ENCODE measurements at places on chromosomes 13 and 19. TPM values are rescaled to one million over a fixed set of nuclear protein-coding genes. Genes with fewer than 3 reads are reported as not detected.

GNA15 gene
- total RNA-seq = 0.53 TPM

FAM83E gene
- total RNA-seq = not detected

KBTBD6 gene
- total RNA-seq = 5.8 TPM

SIN3B gene
- total RNA-seq = 45.9 TPM

CYP2F1 gene
- total RNA-seq = not detected

CLEC17A gene
- not detected for total RNA-seq

ZNF256 gene
- 3.3 TPM for total RNA-seq

GAPDHS gene
- total RNA-seq = not detected

OR1I1 gene
- total RNA-seq = not detected

DNA sequence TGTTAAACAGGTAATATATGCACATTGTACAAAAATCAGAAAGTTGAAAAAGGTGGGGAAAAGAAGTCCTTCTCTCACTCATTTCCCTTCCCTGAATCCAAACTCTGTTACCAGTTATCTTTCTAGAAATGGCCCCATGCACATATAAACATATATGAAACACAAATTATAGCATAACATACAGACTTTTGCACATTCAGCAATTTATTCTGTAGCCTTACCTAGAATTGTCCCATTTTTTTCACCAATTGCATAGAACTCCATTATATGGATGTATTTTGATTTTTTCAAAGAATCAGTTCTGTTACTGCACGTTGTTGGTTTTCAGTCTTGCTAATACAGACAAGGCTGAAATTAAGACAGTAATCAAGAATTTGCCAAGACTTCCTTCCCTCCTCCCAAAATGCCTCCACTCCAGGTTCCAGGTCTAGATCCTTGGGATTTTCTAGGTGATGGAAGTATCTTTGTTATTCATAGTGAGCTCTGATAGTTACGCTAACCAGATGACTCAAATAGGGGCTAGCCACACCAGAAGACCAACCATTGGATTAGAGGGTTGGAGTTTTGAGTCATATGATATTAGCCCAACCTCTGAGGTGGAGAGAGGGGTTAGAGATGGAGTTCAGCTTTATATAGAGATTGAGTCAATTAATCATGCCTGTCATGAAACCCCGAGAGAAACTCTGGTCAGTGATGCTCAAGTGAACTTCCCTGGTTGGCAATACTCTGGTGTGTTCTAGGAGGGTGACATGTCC lies 30.7 kb downstream of the GPR180 start:
- no peak for DNase-seq

GRCh38 chr13:70108356-70109105 lies at the start of gene KLHL1:
Gene KLHL1 (minus strand): TSS chr13:70108452. CDS start chr13:70107699, 753 bp downstream.
- no peak for DNase-seq

DNA sequence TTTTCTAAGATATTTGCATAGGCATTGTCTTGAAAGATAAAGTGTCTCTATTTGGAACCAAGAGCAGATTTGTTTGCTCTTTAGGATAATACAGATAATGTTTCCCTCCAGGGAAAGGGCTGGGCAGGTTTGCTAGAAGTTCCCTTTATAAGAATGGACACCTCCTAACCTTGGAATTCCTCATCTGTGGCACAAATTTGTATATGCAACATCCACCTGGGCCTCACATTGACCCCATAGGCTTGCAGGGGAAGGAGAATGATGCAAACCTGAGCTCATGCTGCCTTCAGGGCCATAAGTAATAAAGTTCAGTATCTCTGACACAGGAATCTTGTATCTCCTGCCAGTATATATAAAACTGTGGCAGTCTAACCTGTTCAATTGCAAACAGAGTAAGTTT lies 508.4 kb upstream of the MIR17HG start:
- DNase-seq = no peak

DNA sequence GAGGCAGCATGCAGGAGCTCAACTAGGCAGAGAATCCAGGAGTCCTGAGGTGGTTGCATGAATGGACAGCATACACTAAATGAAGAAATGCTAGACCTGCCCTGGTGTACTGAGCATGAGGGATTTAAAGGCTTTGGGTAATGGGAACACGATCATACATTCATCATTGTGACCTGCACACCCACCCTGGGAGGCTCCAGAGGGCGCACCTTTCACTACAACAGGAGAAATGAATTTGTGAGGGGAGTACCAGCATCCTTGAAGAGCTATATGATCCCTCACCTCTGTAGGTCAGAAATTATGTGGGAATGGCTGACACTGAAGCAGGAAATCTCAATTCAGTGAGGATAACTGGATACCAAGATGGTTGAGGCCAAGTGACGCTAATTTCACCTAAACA lies 8.9 kb downstream of the KLK2 start:
- DNase-seq = no peak

DNA sequence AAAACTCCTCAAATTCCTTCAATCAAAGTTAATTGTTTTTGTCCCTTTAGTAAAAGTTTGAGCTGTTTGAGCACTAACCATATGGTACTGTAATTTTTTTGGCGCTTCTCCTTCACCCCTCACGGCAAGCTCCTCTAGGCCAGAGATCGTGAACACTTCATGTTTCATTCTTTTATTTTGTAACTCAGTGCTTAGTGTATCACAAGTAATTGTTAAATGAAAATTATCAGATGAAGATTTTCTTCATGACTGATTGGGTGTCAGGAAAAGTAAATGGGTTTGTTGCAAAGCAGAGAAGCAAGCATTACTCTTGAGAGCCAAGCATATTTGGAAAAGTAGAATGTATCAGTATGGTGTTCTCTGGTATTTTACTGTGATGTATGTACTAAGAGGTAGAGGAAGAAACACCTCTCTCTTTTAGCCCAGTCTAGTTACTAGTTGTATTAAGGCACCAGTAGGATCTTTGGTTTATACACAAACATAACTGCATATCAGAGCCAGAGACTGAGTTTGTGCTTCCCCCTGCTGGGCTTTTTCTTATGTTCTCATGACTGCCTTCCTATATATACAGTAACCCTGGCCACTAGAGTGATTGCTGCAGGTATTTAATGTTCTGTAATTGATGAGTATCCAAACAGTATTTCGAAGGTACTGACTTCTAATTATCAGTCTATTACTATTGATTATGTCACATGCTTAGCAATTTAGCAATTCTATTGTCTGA lies 202.3 kb upstream of the KLHL1 start:
- peak; percentile 47 for DNase-seq

DNA sequence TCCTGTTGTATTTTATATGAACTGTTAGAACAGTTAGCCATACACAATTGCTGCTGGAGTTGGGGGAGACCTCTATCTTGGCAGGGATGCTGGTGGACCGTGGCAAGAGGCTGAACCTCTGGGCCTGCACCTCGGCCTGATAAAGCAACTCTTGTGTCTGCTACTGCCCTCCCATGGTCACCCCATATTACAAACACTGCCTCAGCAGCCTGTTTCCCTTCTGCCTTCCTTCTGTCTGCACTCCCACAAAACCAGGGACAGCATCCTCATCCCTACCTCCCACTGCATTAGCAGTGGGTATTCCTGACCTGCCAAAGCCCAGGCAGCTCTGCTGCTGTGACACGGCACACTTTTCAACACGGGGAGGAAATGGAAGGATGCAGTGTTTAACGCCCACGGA lies 456.4 kb downstream of the FGF14 start:
- no peak for DNase-seq

DNA sequence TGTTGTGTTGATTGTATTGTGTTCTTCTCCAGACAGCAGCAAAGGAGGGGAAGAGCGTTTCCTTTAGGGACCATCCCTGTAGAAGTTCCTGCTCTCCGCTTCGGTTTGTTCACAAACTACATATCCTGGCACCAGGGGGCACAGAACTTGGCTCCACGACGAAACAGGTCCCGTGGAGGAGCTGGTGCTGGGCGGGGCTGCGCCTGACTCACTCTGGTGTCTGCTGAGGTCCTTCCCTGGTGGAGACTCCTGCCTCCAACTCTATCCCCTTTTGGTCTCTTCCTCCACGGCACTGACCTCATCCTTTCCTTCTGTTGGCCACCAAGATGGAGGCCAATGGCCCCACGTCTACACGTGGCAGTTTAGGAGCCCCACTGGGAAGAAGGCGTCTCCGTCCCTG lies 14.7 kb downstream of the TMPRSS9 start:
- no peak for DNase-seq

GRCh38 chr13:44218501-44219240 lies 155.0 kb upstream of the SERP2 start:
- DNase-seq = no peak

DNA sequence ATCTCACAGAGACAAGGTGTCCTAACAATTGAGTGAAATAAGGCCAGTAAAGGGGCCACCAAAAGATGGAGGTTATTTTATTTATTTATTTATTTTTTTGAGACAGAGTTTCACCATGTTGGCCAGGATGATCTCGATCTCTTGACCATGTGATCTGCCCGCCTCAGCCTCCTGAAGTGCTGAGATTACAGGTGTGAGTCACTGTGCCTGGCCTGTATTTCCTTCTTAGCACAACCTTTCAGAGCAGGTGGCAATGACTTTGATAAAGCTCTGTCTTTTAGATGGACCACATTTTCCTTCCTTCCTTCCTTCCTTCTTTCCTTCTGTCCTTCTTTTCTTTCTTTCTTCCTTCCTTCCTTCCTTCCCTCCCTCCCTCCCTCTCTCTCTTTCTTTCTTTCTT lies 11.0 kb upstream of the DOCK6 start:
- no peak for DNase-seq

DNA sequence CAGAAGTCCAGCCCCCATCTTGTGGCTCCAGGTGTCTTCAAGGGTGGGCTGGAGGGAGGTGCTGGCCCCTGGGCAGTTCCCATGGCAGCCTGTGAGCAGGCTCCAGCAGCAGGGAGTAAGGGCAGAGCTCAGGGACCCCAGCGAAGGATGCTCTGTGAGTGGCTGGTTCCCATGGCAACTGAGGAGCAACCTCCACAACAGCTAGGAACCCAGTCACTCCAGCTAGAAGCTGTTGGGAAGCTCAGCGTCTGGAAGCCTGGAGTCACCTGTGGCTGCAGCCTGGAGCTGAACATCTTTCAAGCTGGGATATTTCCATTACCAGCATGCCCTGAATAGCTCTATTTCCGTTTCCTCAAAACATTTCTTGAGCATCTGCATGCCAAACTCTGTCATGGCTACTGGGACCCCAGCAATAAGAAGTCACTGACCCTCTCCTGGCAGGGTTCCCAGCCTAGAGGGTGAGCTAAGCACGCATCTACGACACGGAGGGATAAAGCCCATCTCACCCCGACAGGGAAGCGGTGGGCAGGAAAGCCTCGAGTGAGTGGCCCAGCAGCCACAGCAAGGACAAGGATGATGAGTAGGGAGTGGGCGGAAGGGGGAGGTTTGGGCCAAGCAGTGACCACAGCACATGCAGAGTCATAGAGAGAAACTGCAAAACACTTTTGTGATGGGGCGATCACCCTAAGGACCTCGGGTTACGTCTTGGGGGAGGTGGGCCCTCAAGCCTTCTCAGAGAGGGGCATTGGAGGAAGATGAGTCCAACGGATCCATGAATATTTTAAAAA lies 52.6 kb downstream of the ALOX5AP start:
- DNase-seq = no peak

DNA sequence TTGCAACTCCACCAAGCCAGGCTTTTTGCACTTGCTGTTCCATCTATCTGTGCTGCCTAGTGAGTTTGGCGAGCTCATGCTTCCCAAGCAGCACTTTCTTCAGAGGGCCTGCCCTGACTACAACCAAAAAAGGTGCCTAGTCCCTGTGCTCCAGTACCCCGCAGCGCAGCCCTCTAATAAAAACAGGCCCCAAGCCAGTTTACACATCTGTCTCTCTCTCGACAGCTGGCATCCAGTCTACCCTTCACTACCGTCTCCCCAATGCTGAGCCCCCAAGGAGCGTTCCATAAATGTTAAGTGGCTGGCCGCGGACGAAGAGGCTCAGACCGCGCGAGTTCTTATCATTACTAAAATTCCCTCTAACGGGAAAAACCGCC lies 512 bp downstream of the MED4 start:
- DNase-seq = no peak

GRCh38 chr19:35063940-35064818 lies 22.7 kb downstream of the HPN start:
- no peak for DNase-seq

- no peak for DNase-seq
These were observed 990 bp downstream of the LMTK3 start for GRCh38 chr19:48510421-48511268.

- DNase-seq = no peak
These were observed 2.2 kb downstream of the SBNO2 start for GRCh38 chr19:1171755-1172352.

GRCh38 chr13:81133066-81133465 lies 792.1 kb upstream of the SPRY2 start:
- no peak for DNase-seq

DNA sequence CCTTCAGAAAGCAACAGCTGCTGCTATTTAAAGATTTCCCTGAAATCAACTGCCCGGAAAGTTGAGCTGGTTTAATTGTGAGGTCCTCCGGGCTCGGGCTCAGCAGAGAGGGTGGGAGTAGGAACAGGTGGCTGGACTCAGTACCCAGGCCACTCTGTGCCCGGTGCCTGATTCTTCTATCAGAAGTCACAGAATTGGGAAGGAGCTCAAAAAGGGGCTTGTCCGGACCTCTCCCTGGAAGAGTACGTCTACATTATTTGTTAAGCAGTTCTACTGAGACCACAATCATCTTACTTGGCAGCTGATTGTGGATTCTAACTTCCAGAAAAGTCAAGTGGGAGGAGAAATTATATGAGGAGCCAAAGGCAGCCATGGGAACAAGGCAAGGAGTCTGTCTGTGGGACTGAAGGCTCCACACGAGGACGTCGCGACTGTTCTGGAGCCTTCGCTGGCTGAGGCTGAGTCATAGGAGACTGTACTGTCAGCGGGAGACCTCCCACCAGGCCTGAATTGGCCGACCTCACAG lies 91.7 kb upstream of the ANKRD10 start:
- peak; percentile 14 for DNase-seq

DNA sequence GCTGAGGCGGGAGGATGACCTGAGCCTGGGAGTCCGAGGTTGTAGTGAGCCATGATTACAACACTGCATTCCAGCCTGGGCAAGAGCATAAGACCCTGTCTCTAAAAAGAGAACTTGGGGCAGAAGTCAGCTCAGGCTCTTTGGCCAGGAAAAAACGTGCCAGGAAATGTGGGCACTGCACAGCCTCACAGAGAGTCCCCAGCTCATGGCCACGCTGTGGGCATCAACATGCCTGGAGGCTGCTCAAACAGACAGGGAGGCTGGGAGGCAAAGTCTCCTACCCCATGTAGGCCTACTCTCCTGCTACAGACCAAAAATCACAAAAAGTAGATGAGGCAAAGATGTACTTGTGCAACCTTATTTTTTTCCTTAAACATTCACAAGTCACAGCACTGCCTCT lies 49.4 kb downstream of the PEPD start:
- DNase-seq = no peak

DNA sequence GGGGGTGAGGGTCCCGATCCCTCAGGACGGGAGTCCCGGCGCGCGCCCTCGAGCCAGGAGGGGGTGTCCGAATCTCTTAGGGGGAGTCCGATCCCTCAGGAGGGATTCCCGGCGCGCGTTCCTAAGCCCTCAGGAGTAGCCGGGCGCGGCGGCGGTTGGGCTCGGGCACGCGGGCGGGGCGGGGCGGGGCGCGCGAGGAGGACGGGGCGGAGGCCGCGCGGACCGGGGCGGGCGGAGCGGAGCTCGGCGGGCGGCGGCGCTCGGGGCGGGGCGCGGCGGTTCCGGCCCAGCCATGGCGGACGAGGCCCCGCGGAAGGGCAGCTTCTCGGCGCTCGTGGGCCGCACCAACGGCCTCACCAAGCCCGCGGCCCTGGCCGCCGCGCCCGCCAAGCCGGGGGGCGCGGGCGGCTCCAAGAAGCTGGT lies at the start of gene CUL4A:
CUL4A (plus strand) TSS at position 278 of the 423 bp plus-strand sequence; CDS start at position 293, 15 bp downstream.
- DNase-seq = no peak

Data from glomerular endothelial cell (primary cell).